Activated CD4-positive, alpha-beta memory T cell treated with anti-CD3 and anti-CD28 coated beads, Interleukin-2, amount 10 ng/mL, durations not matched to agents 7 days and 5 days (primary cell): ENCODE measurements at places on chromosomes 13 and 19.
A peak's percentile ranks its signal among the peaks of the same experiment; 100 is the strongest.

GRCh38 chr19:52190487-52191293 is 838 bp downstream of the PPP2R1A start:
- peak; percentile 17 for DNase-seq

DNA sequence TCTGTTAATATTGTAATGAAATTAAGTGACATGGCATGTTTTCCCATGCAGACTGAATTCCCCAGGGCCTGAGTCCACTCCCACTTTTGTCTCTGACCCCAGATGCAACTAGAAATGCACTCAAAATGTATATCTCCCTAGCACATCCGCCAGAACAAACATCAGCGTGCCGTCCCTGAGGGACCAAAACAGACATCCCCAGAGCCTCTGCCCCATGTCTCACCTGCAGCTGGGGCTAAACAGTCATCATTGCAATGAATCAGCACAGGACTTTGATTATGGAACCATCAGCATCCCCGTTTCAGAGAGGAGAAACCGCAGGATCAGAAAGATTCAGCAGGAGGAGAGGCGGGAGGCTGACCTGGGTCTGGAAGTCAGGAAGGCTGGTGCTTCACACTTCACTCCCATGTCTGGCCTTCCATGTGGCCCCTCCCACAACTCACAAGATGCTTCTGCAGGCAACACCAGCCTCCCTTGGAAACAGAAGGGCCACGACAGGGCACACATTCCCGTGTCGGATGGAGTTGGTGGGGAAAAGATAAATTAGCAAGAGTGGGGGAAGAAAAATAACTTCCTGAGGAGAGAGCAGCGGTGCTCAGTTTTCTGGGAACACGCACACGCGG is 130.6 kb upstream of the VSTM2B start:
- no peak for DNase-seq

DNA sequence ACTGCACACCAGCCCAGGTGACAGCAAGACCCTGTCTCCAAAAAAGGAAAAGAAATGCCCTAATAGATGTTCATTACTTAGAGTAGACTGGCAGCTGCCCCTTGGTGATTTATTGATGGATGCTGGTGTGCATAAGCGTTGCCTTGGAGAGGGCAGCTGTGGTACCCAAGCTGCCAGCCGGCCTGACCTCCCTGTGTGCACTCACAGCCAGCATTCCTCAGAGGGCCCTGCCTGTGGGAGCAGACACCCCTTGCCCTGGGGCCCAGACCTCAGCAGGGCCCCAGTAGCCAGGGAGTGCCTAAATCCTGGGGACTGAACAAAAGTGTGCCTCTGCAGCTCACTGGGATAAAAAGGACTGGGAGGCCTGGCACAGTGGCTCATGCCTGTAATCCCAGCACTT is 7.8 kb upstream of the ACTN4 start:
- DNase-seq: no peak

GRCh38 chr19:35755131-35755549 is 1.7 kb downstream of the HSPB6 start:
- DNase-seq: no peak

DNA sequence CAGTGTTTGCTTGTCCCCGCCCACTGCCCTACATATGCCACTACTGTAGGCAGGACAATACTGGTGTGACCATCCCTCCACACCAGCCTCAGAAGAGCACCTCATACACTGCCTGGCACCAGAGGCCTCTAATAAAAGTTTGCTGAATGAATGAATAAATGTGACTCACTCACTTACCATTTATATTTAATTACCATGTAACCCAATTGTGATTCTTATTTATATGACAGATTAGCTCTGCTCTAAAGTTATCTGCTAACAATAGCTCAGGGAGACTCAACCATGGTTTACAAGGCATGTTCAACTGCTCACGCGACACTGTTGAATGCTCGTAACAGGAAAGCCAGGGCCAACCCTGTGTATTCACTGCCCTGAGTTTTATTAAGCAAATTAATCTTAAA is 66.0 kb upstream of the DOCK9 start:
- DNase-seq: no peak

DNA sequence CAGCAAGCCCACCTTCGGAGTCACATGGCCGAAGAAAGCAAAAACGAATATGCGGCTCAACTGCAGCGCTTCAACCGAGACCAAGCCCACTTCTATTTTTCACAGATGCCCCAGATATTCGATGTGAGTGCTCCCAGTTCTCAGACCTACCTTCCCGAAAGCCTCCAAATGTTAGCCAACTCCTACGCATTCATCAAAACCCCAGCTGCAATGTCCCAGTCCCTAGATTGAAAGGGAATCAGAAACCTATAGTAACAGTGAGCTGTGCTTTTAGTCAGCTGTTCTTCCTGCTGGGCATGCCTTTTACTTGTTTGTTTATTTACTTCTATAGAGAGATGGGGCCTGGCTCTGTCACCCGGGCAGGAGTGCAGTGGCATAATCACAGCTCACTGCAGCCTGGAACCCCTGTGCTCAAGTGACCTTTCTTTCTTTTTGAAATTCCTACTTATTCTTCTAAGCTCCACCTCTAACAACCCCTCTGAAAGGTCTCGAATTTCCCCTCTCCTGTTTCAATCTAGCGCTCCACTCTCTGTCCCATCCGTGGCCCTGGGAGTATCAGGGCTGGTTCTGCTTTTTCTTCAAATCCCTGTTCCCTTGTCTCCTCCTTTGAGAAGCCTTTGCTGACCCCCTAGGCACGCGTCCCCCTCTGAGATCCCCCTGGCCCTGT is 4.4 kb downstream of the TRIP10 start:
- DNase-seq: no peak

- no peak for DNase-seq
Observed at GRCh38 chr13:65965501-65965900, 1264.6 kb downstream of the PCDH9 start.

GRCh38 chr13:98595134-98595533 is 18.2 kb upstream of the STK24 start:
- no peak for DNase-seq

DNA sequence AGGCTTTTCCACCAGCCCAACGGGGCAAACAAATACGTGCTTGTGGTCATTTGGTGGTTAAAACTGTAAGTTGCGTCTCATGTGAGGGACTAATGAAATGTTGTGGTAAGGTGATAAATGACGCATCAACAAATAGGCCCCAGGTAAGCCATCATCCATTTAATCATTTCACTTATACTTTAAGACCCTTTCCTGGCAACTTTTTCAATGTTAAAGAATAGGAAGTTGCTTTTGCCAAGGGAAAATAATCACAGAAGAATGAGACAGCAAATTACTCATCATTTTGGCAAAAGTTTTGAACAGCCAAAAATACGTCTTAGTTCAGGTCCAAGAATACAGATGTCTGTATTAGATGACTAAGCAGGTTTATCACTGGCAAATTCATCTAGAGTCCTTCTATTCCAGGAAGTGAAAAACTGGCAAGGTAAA is 660.4 kb downstream of the SLITRK1 start:
- no peak for DNase-seq

DNA sequence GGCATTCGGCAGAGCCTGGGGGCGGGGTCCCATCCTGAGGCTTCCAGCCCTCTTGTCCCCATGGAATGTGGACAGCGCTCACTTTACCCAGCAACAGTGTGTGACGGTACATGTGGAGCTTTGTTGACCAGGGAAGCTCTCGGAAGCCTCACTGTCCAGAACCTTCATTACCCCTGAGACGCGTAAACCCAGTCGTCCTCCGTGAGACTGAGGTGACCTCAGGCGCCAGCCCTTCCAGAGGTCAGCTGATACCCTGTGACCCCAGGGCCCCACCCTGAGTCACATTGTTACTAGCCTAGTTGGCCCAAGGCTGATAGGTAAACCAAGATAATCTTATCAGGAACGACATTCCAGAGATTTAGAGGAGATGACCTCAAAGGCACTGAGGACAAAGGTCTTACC is 10.2 kb upstream of the TMEM160 start:
- no peak for DNase-seq

- DNase-seq: peak; percentile 76
Observed at GRCh38 chr19:1923319-1923718, 17.7 kb upstream of the CSNK1G2 start.

DNA sequence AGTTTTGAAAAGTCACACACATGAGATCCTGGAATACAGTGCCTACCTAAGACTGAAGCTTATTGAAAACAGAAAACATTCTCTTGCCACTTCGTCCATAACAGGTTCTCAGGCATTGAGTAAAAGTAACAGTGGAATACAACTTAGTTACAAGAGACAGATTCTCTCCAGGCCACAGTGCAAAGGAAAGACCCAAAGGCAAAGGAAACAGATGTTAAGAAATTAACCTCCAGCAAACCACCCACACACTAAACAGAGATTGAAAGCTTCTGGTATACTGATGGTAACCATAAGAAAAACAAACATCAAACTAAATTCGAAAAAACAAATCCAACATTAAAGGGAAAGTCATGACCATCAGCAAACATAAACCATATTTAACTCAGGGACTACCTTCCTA is 914.7 kb downstream of the SLITRK5 start:
- no peak for DNase-seq

DNA sequence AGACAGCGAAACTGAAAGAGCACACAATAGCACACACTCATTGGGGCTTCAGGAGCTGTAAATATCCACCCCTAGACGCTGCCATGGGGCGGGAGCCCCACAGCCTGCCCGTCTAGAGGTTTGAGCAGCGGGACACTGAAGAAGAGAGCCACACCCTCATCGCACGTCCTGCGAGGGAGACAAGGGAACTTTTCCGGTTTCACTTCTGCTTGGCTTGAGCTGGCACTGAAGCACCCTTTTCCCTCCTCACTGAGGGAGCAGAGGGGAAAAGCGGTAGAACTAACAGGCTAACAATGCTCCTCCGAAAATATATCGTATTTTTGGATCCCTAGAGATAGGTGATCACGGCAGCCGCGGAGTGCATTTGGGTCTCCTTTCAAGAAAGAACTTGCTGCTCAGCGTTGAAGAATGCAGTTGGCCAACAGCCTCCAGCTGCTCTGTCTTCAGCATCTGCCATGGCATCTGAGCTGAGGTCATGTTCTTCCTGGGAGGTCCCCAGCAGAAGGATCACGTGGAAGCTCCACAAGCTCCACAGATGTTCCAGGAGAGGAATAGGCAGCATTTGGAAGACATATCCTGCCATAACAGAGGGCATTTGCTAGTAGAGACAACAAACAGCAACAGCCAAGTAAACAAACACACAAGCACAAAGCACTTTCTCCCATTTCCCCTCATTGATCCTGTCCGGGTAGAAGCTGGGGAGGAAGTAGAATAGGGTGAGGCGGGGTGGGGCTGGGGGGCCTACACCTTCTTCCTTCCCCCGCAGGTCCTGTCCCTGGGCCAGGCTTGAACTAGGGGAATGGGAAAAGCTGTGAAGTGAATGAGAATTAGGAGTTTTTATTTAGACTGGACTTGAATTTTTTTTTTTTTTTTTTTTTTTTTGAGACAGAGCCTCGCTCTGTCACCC is 44.8 kb upstream of the ALOX5AP start:
- peak; percentile 40 for DNase-seq

DNA sequence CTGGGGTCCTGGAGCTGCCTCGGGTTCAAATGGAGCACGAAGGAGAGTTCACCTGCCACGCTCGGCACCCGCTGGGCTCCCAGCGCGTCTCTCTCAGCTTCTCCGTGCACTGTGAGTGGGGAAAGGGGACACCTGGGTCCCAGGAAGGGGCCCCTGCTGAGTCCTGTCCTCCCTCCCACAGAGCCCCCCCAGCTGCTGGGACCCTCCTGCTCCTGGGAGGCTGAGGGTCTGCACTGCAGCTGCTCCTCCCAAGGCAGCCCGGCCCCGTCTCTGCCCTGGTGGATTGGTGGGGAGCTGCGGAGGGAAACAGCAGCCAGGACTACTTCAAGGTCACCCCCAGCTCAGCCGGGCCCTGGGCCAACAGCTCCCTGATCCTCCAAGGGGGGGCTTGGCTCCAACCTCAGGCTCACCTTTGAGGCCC is 11.0 kb upstream of the SIGLEC11 start:
- no peak for DNase-seq

DNA sequence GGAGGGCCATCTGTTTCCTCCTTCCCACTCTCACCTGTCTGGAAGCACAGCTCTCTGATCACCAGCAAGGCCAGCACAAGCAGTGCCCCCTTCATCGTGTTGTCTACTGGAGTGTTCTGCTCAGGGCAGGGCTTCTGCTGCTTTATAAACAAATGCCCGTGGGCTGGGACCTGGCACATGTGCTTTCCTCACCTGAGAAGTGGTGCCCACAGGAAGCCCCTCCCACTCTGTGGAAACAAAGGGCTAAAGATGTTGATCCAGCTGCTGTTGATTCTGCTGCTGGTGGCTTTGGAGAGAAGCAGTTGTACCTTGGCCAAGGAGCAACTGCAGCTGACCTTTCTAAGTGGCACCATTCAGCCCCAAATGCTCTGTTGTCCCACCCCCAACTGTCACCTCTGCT is 26.4 kb upstream of the ZNF181 start:
- DNase-seq: no peak

DNA sequence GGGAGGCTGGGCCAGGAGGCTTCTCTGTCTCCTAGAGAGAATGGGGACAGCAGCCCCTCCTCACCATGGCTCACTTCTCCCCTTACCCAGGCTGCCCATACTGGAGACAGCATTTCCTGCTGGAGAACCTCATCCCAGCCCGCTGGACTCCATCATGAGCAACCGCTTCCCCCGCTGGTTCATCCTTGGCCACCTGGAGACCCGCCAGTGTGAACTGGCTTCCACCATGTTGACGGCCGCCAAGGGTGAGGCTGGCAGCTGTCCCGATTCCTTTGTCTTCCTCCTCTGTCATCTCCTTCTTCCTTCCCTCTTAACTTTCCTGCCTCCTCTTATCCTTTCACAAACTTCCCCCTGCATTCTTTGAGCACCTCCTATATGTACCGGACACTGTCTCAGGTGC is 28.0 kb downstream of the ZSWIM4 start:
- no peak for DNase-seq

- DNase-seq: peak; percentile 42
Observed at GRCh38 chr13:98478189-98479129, 98.4 kb downstream of the STK24 start.

DNA sequence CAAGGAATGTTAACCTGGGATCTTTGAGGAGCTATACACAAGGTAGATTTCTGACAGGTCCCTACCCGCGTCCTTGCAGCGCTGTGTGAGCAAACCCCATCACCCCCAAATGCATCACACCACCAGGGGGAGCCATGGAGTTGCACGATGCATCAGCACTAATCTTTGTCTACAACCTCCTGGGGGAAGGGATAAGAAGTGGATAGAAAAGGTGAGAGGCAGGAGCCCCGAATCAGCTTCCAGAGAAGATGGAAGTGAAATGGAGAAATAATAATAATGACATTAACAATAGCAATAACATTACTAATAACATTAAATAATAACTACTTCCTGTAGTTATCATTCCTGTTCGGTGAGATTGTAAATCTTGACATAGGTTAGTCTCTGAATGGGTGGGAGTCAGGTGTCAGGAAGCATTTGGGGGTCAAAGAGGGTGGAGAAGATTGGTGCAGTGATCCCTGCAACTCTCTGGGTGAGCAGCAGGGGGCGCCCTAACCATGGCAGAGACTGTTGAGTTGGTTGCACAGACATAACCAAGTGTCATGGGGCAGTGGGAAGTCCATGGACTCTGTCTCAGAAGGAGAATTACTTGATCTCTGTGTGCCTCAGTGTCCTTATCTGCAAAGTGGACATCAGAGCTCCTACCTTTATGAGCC is 16.5 kb downstream of the SIGLEC7 start:
- peak; percentile 88 for DNase-seq

DNA sequence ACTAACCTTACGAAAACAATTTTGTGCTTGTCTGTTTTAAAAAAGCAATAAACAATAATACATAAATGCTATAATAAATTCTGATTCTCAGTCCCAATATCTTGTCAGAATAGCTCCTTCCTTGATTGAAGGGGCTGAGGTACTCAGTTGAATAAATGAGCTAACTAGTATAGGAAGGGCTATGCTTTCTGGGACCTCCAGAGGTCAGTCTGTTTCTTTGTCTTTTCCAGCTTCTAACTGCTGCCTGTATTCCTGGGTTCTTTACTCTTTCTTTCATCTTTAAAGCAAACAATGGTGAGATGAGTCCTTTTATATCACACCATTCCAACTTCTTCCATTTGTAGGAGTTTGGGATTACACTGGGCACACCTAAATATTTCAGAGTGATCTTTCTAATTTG is 1297.0 kb upstream of the ATXN8OS start:
- no peak for DNase-seq
